Mesenteric fat pad (tissue), 1 donor: ENCODE measurements at places on chromosomes 6 and 20.

DNA sequence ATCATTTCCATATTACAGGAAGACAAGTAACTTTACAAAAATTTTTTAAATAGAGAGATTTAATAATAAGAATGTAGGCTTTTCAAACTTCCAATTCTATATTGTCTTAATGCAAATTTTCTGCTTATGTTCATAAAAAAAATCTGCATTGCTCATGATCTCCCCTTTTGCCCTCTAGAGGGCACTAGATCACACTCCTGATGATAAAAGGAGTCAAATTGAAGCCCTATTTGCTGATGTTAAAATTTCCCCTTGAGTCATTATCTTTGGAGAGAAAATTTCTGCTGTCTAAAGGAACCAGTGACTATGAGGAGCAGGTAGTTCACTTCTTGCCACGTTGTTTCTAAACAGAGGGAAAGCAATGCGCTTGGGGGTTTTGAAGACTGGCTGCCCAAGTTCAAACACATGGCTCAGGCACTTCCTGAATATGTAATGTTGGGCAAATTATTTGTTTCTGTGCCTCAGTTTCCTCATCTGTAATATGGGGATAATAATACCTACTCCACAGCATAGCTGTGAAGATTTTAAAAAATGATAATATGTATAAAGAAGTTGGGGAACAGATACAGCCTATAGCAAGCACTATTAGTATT is 874.2 kb downstream of the TFAP2A start:
- DNase-seq, result no peak

DNA sequence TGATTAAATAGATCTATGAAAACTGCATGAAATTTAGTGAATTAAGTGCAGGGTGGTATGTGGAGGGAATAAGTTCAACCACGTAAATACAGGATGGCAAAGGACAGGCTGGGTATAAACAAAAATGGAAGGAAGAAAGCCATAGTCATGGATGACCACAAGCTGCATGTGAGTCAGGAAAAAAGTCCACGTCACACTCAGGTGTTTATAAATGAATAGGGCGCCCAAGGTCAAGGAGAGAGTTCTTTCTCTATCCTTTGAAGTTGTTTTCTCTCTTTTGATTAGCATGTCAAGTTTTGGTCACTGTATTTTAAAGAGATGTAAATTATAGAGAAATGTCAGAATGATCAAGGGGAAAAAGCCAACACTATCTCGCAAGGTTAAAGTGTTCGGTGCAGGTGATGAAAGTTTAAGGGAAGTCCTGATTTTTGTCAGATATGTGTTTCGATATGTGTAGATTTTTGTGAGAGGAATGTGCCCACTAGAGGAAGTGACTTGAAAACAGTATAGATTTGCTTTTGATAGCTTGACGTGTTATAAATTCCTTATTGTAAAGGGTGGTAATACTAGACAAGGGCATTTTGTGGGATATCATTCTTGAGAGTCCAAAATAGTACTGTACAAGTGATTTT is 58.7 kb downstream of the MAP3K4 start:
- no peak for DNase-seq

GRCh38 chr6:42958125-42958524 is 2.4 kb upstream of the GNMT start:
- no peak for DNase-seq

GRCh38 chr6:83952830-83953229 is 80.7 kb upstream of the MRAP2 start:
- no peak for DNase-seq

DNA sequence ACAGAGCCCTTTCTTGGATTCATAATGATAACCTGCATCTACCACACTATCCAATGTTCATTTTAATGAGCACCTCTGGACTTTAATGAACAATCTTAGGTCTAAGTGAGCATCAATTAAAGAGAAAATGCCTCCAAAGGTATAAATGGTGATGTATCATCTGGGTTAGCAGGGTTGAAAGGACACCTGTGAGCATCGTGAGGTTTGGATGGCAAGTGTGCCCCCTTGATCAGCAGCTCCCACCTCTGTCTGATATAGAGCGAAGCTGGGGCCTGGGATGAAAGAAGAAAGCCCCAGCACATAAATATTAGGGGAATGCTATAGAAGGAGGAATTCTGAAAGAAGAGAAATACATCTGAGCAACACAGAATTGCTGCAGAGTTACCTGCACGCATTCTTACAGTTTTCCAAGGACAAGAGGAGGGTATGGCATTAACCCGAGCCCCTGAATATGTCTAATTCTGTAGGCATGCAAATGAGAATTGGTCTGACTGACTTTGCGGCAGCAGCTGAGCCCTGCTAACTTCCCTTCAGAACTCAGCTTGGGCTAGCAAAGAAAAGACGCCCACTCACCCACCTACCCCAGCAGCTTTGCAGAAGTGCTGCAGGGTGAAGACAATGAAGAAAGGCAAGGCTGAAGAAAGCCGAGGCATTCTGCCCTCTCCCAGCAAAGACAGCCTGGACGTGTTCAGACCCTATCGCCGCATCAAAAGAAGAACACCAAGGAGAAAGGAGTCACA is 136.2 kb downstream of the GMPR start:
- DNase-seq, result no peak

GRCh38 chr20:43903953-43904826 is 10.5 kb upstream of the TOX2 start:
- DNase-seq, result no peak
